LHCN-M2 (cell line): ENCODE measurements at places on chromosomes 12 and 14. TPM values are rescaled to one million over a fixed set of nuclear protein-coding genes. Genes with fewer than 3 reads are reported as not detected.

LTB4R2 gene
- total RNA-seq: 2.4 and 2.5 TPM in 2 replicates

GRCh38 chr14:35336494-35337268, 44.5 kb downstream of the PSMA6 start:
- peak; percentile 69 for DNase-seq

GLIPR1L2 gene
- 0.32 and 0.92 TPM in 2 replicates for total RNA-seq

DNA sequence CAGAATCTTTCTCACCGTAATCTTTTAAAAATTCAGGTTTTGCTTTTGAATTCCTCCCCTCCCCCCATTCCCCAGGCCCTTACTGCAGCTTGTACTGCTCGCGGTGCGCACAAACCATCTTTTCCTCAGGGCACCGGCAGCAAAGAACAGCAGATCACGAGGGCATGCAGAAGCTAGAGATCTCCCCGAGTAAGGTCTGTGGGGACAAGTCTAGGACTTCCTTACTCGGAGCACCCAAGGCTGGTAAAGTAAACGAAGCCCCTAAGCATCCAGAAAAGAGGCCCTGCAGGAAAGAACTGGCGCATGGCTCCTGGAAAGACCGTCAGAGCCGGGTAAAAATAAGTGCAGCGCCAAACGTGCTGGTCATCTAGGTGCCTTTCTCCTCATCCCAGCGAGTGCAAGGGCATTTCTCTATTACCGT, 727 bp downstream of the LDHB start:
- peak; percentile 47 for DNase-seq

TMEM253 gene
- total RNA-seq: 0.13 TPM in 1 of 2 replicates, not detected in the other

TSHR gene
- total RNA-seq: 0.29 TPM in 1 of 2 replicates, not detected in the other

CMA1 gene
- total RNA-seq: not detected in 2 replicates

GRCh38 chr12:130200445-130200844, 38.2 kb downstream of the FZD10 start:
- DNase-seq: no peak

DNA sequence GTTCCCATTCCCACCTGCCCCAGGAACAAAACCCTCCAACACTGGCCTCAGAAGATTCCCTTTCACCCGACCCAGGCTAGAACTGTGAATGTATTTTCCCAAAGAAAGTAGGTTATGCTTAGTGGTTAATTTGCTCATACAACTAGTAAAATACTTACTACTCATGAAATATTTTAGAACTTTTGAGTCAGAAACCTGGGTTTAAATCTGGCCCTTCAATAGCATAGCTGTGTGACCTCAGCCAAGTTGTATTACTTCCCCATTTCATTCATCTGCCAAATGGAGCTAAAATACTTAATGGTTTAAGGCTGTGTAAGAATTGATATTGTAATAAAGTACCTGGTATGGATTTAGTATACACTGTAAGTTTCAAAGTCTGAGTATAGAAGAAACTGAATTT, 69.1 kb upstream of the DNM1L start:
- DNase-seq: no peak
